MV-4-11 (cell line): ENCODE measurements at places on chromosomes 6 and 20.

GRCh38 chr20:32035426-32035779 lies 16.6 kb upstream of the HCK start:
- no peak for DNase-seq

DNA sequence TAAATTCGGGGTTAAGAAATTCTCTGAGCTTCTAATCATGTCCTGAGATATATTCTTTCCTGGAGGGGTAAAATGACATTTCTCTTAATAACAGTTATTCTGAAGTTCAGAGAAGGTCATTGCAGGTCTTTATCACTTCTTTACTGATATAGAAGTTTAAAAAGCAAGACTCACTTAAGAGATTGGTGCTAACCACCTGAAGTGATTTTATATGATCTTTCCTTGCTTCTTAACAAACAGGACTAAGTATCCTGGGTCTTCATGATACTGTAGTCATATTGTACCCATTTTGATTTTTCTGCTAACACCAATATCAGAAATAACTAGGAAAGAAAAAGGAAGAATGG lies 39.3 kb upstream of the PRDM1 start:
- no peak for DNase-seq

DNA sequence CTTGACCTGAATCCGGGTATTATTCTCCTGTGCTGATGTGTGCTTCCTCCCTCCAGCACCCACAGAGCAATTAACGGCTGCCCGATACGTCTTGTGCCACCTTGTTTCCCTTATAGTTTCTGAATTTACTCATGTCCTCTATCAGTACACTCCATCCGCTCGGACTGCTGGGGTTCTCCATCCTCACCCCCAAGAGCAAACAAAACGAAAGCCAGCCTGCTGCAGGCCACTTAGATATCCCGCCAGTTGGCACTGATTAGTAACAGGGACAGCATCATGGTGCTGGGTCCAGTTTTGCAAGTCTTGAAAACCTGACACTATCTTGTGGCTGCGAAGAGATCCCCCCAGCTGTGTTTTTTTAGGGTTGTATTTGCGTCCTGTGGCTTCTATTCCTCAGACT lies 71.8 kb downstream of the SSR1 start:
- no peak for DNase-seq

DNA sequence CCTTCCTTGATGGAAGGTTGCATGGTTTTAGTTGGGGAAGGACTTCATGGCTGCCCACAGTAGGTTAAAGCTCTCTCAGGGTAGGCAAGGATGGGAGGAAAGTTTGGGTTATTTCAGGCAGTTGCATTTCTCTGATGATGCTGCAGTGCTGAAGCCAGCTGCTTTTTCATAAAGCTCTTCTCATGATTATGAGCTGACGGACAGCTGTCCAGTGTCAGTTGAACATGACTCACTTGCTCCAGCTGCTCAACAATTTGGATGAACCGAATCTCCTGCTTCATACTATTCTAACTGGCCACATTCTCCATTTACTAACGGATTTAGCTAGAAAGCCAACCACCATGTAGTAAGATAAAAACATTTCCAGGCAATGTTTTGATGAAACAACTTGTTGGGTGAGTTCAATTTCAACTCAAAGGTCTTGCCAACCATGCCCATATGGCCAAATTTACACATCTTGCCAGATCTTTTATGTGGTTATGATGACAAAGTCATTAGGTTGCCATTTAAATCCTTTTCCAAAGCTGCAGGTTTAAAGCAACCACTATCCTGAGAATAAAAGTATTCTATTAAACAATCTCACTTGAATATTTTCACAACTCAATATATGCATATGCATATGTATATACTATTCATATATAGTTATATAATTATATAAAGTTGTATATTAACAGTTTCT lies 125.9 kb downstream of the HS3ST5 start:
- DNase-seq, result no peak

- no peak for DNase-seq
Measured at GRCh38 chr20:42113236-42113635, 495.1 kb upstream of the CHD6 start.

DNA sequence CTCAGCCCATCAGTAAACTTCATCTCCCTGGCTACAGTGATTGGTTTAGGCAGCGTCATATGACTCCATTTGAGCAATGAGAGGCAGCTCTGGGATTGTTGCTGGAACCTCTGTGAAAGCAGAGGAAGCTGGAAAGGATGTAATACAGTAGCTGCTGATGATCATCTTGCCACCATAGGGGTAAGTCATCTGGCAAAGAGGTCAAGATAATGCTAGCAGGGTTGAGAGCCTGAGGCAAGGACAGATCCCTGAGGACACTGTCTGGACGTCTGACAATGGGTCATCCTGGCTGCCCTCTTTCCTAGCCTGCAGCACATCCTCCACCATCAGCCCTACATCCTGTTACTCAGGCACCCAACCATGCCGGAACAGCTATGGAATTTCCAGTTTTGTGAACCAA lies 25.5 kb upstream of the FKBP1A start:
- DNase-seq, result no peak

DNA sequence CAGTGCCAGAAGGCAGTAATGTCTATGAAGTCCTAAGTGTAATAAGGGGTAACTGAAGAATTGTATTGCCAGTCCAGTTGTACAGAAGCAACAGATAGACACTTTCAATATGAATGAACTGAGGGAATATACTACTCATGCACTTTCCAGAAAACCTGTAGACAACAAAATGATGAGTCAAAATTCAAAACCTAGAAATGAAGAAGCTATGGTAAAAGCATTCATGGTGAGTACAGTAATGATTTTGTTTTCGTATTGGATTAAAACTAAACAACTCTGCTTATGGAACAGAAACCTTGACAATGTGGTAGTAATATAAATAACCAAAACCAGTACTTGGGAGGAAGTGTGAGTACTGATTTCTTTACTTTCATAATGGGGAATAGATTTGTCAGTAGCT lies 35.0 kb downstream of the ARMC2 start:
- DNase-seq, result peak; percentile 50

GRCh38 chr20:39222101-39222500 lies 260.0 kb downstream of the DHX35 start:
- no peak for DNase-seq

GRCh38 chr6:36489426-36489825 lies 46.6 kb downstream of the KCTD20 start:
- no peak for DNase-seq

GRCh38 chr20:4800676-4801449 lies 79.2 kb downstream of the PRND start:
- no peak for DNase-seq

DNA sequence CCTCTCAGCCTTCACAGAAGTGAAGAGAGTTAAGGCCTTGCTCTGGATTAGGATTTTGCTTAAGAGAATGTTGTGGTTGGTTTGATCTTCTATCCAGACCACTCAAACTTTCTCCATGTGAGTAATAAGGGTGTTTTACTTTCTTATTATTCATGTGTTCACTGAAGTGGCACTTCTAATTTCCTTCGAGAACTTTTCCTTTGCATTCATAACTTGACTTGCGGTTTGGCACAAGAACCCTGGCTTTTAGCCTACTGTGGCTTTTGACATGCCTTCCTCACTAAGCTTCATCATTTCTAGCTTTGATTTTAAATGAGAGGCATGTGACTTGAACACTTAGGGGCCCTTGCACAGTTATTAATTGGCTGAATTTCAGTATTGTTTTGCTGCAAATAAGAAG lies 166.1 kb upstream of the OPRM1 start:
- DNase-seq, result no peak

DNA sequence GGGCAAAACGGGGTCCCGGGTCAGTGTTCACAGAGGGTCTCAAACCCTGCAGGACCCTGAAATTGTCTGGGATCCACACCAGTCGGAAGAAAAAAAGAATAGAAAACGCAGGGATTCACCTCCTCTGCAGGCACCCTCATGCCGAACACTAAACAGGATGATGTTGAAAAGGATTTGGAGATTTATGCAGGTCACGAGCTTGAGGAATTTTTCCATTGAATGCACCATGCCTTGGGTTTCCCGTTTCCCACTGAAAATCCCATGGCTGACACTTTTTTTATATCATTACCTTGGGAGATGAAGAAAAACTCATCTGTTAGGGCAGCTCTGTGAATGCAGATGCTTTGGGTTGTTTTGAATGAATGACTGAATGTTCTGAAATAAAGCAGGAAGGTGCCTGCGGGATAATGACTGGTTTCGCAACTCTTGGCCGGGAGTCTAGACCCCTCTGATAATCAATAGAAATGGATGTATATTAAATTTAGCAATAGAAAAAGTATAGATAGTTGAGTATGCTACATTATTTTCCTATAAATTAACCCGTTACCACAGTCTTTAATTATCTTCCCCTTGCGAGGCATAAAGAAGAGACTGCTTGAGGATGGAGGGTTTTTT lies 147.5 kb upstream of the AFDN start:
- DNase-seq, result no peak

DNA sequence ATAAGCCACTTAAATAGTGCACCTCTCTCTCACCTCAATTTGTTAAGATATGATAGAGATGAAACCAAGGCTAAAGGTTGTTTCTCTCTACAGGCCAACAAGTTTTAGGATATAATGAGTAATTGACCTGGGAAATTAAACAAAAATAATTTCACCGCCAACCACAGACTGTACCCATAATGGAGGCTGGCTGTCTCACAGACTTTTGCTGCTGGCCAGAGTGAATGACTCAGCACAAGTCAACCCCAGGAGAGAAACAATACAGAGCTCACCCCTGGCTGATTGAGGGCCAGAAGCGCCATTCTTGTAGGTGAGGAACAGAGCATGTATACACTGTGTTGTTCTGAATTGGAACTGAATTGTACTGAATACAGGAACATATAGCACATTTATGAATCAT lies 99.9 kb downstream of the CAP2 start:
- DNase-seq, result no peak

DNA sequence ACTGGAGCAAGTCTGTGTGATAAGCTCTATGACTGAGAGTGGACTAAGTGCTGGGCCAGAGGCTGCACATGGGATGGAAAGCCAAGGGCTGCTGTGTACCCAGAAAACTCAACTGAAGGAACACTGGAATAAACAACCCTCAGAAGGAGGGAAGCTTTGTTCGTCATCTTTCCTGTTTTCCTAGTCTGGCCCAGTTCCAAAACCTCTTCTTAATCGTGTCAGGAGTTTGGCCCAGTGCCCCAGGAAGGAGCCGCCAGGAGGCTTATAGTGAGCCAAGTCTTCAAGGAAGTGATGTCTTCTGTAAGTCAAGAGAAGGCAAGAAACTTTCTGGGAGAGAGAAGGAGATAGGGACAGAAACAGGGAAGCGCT lies 23.3 kb upstream of the TOP1 start:
- peak; percentile 47 for DNase-seq

GRCh38 chr6:127945434-127946097 lies 44.7 kb upstream of the THEMIS start:
- DNase-seq, result no peak

GRCh38 chr6:169782966-169783365 lies 31.5 kb downstream of the ERMARD start:
- DNase-seq, result no peak

DNA sequence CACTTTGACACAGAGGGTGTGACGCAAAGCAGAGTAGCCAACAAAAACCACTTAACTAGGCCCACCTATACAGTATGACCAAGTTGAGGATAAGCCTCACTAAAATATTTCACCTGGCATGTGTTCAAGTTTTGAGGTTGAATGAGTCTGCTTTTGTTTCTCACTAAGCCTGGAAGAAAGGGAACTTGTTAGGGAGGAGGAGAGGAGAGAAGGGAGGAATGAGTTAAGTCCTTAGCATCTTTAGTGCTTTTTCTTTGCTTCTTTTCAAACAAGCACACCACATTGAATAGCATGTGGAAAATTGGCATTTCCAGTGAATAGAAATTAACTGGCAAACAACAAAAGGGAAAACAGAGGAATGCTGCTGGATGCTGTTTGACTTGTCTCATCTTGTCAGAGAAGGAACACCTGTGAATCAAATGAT lies 461.9 kb downstream of the GJA1 start:
- no peak for DNase-seq

- no peak for DNase-seq
Measured at GRCh38 chr6:155270561-155271091, 6.8 kb downstream of the CLDN20 start.

DNA sequence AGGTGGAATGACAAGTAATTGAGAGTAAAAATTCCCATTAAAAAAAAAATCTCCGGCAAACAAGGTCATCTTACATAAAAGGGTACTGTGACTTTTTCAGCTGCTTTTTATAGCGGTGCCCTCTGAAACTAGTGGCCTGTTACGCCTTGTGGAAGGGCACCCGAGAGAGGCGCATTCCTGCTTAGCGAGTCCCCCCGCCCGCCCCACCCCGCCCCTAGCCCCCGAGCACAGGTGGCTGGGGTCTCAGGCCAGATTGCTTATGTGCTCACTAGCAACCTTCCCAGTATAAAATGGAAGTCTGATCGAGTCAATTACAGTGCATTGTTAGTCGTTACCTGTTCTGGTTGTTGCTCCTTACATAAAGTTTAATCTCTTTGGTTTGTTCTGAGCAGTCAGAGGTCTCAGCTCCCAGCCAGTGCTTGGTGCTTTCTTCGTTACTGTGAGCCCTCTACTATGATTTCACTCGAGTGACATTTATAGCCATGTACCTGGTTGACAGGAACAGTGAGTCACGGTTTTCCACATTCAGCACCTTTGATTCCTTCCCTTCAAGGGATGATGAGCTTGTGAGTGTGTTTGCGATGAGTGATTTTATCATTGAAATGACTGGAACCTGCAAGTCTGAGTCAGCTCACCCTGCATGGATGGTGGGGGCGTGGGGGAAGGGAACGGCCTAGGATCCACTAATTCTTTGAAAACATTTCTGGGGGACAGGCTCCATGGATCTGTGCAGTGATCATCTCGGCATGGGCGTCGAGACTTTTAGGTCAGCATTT lies 47.6 kb downstream of the ZDHHC14 start:
- no peak for DNase-seq

- no peak for DNase-seq
Measured at GRCh38 chr6:161613711-161614110, 339.9 kb upstream of the AGPAT4 start.

DNA sequence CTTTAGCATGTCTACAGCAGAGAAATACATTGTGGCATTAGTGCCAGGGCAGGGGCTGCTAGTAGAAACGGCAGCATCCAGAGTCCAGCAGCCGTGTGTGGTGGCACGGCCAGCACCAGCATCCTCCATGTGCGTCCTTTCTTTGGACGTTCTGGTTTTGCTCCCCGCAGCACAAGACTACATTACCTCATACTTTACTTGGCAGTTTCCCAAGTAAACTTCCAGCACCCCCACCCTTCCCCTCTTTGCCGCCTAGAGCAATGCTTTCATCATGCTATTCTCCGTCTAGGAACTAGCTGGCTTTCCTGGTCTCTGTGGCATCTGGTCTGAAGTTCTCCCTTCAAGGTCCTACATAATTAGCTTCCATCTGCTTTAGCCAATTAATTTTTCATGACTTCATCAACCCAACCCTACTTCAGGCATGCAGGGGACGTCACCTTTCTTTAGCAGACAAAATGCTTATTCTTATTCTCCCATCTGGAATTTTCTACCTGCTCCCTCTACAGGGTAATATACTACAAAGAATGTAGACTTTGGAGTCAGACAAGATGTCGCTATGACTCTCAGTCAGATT lies 67.6 kb downstream of the BLOC1S5 start:
- no peak for DNase-seq
